ENCODE measurements at places on chromosomes 4 and X. TPM values are rescaled to one million over a fixed set of nuclear protein-coding genes. Genes with fewer than 3 reads are reported as not detected.

NOX1 gene
- total RNA-seq, result not detected

C1GALT1C1 gene
- total RNA-seq, result 15.1 TPM

- no peak for DNase-seq
Measured at GRCh38 chr4:147753047-147753446, 21.2 kb downstream of the ARHGAP10 start.

DNA sequence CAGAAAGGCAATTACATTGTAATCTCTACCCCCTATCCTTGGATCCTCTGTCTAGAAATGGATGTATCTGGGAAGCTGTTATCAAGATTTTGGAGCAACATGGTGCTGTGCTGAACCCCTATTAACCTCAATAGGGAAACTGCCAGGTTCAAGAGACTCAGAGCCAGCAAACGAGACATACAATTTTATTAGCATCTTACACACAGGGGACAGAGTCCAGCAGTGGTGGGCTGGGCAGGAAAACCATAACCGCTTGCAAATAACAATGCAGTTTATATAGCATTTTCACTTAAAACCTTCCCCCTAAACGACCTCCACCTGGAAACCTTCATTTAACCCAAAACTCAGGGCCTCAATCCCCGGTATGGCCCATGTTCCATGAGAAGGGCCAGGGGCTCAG, 79.5 kb downstream of the SYTL5 start:
- DNase-seq, result no peak

- peak; percentile 50 for DNase-seq
Measured at GRCh38 chrX:56233682-56234081, 1.5 kb downstream of the KLF8 start.

DRD5 gene
- not detected for total RNA-seq

DNA sequence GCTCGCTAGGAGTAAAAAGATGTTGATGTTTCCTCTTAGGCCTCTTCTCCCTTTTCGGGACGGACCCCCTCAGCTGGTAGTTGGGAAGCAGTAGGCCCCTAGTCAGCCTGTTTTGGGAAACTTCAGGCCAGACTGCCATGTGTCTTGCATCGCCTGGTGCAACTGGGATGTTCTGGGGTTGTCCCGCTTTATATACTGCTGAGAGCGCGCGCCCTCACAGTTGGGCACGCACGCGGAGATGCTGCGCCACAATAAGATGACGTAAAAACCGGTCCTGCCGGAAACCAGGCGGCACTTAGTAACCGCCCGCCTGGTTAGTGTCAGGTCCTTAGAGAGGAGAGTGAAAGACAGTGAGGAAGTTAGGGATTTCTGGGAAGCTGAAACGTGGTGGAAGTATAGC, 231.3 kb upstream of the CT83 start:
- no peak for DNase-seq

DNA sequence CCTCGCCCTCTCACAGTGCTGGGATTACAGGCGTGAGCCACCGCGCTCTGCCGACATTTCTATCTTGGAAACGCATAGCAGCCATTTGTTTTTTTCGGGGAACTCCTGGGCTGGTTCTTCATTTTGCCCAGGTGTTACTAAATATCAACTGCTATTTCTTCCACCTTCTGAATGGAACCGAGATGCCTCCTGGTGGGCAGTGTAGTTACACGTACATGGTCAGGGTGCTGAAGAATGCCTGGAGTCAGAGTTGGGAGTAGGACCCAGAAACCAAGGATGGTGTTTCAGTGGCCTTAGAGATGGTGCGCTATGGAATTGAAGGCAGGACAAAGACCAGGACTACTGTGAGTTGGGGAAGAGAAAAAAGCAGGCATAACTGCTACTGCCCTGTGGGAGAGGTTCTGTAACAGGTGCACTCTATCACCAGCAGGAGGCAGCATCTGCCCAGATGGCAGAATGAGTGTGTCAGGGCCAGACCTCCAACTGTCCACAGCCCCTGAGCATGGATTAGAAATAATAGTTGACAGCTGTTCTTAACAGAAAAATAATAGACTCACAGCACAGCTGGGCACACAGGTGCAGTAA, 81.7 kb downstream of the ZC4H2 start:
- DNase-seq, result peak; percentile 64

GRCh38 chrX:139823806-139824205, 109.0 kb downstream of the ATP11C start:
- no peak for DNase-seq

SEC31A gene
- 80.3 TPM for total RNA-seq

DNA sequence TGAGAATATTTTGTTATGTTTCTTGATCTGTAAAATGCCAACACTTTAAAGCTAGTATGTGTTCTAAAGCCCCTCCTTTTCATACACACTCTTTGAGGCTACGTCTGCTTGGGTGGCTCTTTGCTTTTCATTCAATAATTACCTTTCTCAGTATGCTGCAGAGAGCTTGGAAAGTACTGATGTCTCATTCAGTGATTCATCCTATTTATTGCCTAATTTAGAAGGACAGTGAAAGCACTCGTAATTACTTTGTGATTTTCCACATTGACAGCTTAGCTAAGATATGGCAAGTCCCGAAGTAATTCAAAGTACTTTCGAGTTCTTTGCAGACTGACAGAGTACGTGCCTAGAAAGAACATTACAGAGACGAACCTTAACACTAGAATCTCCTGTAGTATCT, 57.2 kb downstream of the BMP15 start:
- DNase-seq, result no peak

- DNase-seq, result no peak
Measured at GRCh38 chr4:81676537-81676936, 204.8 kb upstream of the RASGEF1B start.

DNA sequence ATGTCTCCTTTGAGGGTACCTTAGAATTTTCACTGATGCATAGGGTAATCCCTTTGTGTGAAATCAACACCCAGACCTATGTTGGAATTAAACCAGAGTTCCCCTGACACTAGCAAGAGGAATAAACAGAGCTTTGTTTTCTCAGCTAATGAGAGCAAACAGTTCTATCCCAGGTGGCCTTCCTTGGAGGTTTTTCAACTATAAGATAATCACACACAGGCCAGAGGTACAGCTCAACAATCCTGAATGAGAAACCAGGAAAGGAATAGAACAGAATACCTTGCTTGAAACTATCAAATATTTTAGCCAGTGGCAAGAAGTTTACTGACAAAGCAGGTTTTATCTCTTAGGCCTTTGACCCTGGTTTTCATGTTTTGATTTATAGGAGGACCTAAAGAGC, 100.2 kb downstream of the OTC start:
- DNase-seq, result no peak

JADE3 gene
- 1.5 TPM for total RNA-seq

Measured in activated CD4-positive, alpha-beta T cell treated with anti-CD3 and anti-CD28 coated beads for 36 hours (primary cell).